Renal cortical epithelial cell (primary cell): ENCODE measurements at places on chromosomes 7 and 10. TPM values are rescaled to one million over a fixed set of nuclear protein-coding genes. Genes with fewer than 3 reads are reported as not detected.

GRCh38 chr7:28434510-28434909 is 22.2 kb downstream of the CREB5 start:
- peak; percentile 82 for DNase-seq

GRCh38 chr7:100892364-100893317 is 3.0 kb downstream of the ACHE start:
- DNase-seq, result no peak

DNA sequence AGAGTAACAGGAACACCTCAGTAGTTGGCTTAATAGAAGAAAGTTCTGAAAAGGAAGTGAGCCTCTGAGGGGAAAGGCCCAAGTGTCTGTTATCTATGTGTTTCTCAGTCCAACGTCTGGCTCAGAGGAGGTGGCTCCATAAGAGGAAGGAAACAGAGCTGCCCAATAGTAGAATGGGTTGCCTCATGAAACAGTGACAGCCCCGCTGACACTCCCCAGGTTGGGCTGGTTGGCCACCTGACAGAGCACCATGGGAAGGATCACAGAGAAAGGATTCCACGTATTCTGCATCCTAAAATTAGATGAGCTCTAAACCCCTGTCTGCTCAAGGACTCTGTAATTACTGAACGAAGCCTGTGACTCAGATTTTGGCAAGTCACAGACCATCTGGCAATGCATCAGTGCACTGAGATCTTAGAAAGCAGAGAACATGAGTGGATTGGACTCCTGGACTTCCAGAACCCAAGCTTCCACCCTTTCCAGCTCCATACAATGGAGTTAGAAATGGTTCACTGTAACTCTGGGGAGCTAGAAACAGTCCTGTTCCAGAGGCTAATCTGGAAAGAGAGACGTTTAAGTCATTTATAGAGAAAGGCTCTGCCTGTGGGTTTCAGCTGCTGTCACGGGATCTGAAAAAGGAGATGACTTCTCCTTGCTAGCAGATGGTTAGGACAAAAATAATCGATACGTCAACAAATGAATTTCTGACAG is 2.9 kb downstream of the PKD2L1 start:
- peak; percentile 15 for DNase-seq

DNA sequence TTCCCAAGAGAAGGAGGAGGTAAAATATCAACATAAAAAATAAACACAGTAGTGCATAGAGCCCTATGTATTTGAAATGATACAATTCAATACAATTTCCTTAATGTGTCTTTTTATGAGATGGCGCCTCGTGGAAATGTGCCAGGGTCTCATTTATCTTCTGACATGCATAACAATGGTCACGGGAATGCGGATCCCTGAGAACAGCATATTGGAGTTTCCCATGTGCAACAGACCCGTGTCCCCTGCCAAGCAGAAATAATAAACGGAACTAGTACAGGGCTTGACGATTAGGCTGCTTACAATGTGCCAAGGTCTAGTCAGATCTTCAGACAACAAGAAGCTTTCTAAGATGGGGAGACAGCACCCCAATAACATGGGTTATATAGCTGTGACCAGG is 217.9 kb downstream of the ARHGAP21 start:
- DNase-seq, result peak; percentile 10

TSPAN14 gene
- 51.4 and 199 TPM in 2 replicates for total RNA-seq
